ENCODE measurements at places on chromosomes 1 and 21. TPM values are rescaled to one million over a fixed set of nuclear protein-coding genes. Genes with fewer than 3 reads are reported as not detected.

DNA sequence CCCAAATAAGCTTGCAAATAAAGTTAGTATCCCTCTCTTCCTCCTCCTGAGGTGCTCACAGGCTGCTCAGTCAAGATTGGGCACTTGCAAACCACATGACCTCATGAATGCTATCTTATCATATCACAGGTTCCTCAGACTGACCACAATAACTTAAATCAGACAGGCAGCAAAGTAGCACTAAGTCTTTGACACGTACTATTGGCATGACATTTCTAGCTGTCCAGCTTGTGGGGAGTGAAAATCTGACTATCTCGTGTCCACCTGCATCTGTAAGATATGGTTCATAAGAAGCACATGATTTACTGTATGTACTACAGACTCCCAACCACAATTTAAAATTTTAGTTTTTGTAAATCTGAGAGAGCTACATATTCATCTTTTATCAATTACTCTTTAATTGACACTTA lies 58.0 kb upstream of the GFI1 start:
- peak; percentile 17 for DNase-seq

DNA sequence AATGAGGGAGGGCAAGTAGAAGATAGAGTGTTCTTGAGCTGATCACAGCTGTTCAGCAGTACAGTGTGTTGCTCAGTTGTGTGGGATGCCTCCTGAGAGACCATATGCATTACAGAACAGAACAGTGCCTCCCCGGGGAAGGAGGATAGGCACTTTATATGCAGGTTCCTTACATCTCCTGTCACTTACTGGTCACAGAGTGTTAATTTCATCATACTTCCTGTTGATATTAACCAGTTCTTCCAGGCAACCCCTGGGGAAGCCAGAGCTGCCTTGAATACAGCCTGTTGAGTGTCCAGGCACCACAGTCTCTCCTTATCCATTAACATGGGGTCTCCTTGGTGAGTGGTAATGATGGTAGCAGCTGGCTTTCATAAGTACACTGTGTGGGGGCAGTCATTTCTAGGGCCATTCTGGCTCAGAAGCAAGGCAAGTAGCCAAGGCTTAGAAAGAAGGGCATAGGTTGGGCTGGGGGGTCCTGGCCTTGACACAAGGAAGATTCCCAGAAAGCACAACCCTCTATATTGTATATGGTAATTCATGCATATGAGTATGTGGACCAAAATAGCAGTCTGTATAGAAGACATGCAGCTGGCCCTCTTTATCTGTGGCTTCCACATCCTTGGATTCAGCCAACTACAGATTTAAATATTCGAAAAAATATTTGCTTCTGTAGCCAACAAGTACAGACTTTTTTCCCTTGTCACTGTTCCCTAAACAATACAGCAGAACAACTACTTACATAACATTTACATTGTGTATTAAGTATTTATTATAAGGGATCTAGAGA lies 142.4 kb downstream of the ZP4 start:
- no peak for DNase-seq

HEYL gene
- total RNA-seq: 0.15 TPM

DNA sequence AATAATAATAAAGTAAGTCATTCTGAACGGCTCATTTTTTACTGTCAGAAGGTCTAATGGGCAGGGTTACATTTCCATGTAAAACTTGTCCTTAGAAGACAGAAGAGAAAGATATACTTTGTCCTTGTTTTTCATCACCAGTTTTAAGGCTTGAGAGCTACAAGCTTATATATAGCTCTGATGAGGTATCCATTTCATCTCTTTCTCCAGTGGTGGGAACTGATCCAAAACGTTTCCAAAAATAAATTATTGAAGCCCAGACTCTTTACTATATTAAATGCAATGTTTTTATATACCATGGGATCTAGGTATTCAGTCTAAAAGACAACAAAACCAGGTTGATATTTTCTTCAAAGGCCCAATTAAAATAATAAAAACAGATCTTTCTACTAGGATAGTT lies 8.7 kb downstream of the B3GALNT2 start:
- DNase-seq: no peak

- peak; percentile 67 for DNase-seq
Measured at GRCh38 chr1:83511146-83511726, 487.7 kb downstream of the TTLL7 start.

DNA sequence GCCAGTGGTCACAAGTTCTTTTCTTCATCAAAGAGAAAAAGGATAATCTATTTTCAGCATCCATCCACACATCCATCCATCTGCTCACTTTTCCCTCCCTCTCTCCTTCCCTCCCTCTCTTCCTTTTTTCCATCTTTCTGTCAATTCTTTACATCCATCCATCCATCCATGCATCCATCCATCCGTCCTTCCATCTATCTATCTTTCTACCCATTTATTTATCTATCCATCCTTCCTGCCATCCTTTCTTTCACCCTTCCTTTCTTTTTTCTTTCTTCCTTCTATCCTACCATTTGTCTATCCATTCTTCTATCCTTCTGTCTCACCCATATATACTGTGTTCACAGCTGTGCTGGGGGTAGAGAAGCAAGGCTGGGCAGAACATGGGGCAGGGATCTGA lies 212.4 kb upstream of the GALNT2 start:
- DNase-seq: no peak

DNA sequence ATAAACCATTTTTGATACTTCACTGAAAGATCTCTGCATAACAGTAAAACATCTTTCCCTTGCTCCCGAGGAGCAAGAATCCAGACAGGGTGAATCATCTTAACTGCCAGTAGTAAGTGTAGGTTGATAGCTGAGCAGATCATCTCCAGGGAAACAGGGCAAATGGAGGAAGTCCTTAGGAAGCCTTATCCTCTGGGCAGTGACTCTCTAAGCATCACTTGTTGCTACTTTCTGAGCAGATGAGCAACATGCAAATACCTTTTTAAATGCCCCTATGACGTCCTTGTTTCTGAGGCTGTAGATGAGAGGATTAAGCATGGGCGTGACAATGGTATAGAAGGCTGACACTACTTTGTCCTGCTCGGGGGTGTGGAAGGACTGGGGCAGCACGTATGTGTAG lies 8.9 kb downstream of the OR2T11 start:
- no peak for DNase-seq

- peak; percentile 50 for DNase-seq
Measured at GRCh38 chr1:239976130-239976968, 115.3 kb upstream of the FMN2 start.

DNA sequence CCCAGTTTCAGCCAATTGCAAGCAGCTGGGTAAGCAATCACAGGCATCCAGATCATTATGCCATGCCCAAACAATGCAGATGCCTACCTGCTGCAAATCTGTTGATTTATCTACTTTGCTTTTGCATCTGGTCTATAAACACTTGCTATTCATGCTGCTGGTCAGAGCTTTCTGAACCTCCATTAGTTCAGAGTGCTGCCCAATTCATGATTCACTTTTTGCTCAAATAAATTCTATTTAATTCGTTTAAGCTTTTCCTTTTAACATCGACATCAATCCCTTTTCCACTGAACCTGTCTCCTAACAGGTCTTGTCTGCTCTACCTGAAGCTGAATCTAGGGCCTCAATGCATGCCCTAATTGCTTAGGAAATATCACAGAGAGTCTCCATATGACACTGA lies 99.4 kb upstream of the C1orf87 start:
- DNase-seq: no peak

All from M059J (cell line).